CD4-positive, CD25-positive, alpha-beta regulatory T cell (primary cell): ENCODE measurements at places on chromosomes 16 and 17. TPM values are rescaled to one million over a fixed set of nuclear protein-coding genes. Genes with fewer than 3 reads are reported as not detected.

- peaks cover 18% of the 10 kb centered on the region for H3K4me1 ChIP-seq
- no peaks in the 10 kb centered on the region for H3K27me3 ChIP-seq
- peak overlapping the region; percentile 78 for H3K4me3 ChIP-seq
- peaks cover 14% of the 10 kb centered on the region for H3K36me3 ChIP-seq
- no peak for DNase-seq
Observed at GRCh38 chr16:15055141-15056053, 477 bp downstream of the NTAN1 start.

DNA sequence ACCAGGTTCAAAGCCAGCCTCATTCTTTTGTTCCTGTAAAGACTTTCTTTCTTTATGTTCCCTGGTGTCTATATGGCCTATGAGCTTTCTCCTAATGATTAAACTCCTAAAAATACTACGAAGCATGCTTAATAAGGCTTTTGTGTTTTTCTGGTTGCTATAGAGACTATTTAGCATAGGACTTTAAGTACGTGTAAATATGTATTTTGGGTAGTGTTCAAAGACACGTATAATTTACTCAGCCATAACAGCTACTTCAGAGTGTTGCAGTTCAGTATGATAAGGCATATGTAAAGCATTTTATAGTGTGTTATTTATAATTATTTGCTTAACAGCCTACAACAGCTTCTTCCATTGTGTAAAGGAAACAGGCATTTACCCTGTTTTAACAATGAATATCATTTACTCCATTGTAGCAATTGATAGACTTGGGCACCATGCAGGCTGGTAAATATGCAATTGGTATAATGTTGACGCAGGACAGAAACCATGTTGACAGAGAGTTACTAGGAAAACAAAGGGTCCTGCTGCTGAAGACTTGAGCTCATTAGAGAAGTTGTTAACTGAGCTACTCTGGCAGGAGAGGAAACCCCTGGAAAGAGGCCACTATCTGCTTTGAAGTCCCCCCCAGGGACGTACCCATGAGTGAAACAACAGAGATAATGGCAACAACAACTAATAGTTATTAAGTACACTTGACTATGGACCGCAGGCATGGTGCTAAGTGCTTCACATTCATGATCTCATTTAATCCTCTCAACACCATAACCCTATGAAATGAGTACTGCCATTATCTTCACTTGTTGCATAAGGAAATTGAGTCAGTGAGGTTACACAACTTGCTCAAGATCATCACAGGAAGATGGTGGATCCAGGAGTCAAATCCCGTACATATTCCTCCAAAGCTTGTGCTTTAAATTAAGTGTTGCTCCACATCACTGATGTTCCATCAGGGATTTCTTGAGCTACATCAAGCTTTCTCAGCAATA is 342.2 kb upstream of the DYNLRB2 start:
- H3K27me3 ChIP-seq: no peaks in the 10 kb centered on the region
- H3K27ac ChIP-seq: no peak overlapping the region
- H3K4me3 ChIP-seq: no peak overlapping the region
- H3K36me3 ChIP-seq: no peaks in the 10 kb centered on the region
- DNase-seq: no peak

GRCh38 chr17:57911834-57912673 is 43.2 kb downstream of the CUEDC1 start:
- no peak for DNase-seq
- no peaks in the 10 kb centered on the region for H3K27me3 ChIP-seq
- H3K36me3 ChIP-seq: no peaks in the 10 kb centered on the region
- H3K4me3 ChIP-seq: no peak overlapping the region

DNA sequence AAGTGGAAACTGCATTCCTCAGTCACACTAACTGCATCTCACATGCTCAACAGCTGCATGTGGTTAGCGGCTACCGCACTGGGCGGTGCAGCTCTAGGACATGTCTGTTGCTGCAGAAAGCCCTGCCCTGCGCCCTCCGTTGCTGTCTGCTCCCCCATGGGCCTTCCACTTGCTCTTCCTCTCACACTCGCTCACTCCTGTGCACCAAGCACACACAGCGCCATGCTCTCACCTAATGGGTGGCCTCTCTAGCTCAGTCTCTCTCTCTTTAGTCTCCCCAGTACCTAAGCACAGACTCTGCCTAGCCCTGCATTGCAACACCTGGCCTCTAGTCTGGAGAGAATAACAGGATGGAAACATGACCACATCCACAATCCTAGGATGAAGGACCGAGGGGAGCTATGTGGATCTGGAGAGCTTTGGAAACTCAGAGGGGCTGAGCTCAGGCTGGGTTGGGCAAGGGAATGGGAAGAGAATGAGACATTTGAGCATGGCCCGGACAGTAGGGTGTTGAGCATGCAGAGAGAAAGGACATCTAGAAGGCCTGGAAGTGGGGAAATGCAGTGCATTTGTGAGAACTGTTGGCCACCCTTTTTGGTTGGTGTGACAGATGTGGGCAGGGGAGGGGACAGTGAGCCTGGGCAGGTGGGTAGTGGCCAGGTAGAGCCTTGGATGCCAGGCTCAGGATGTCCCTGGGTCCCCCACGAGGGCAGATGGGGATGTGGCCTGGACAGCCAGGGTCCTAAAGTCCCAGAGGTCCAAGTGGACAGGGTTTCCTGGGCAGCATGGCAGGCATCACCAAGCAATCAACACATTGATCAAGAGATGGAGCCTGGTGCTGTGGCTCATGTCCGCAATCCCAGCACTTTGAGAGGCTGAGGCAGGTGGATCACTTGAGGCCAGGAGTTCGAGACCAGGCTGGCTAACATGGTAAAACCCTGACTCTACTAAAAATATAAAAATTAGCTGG is 16.1 kb downstream of the SGCA start:
- DNase-seq: no peak
- no peaks in the 10 kb centered on the region for H3K4me1 ChIP-seq
- no peak overlapping the region for H3K27ac ChIP-seq
- H3K27me3 ChIP-seq: no peaks in the 10 kb centered on the region

GRCh38 chr17:55172612-55173011 is 92.1 kb upstream of the HLF start:
- no peak overlapping the region for H3K27ac ChIP-seq
- H3K27me3 ChIP-seq: no peaks in the 10 kb centered on the region
- H3K36me3 ChIP-seq: no peaks in the 10 kb centered on the region
- no peak for DNase-seq

DNA sequence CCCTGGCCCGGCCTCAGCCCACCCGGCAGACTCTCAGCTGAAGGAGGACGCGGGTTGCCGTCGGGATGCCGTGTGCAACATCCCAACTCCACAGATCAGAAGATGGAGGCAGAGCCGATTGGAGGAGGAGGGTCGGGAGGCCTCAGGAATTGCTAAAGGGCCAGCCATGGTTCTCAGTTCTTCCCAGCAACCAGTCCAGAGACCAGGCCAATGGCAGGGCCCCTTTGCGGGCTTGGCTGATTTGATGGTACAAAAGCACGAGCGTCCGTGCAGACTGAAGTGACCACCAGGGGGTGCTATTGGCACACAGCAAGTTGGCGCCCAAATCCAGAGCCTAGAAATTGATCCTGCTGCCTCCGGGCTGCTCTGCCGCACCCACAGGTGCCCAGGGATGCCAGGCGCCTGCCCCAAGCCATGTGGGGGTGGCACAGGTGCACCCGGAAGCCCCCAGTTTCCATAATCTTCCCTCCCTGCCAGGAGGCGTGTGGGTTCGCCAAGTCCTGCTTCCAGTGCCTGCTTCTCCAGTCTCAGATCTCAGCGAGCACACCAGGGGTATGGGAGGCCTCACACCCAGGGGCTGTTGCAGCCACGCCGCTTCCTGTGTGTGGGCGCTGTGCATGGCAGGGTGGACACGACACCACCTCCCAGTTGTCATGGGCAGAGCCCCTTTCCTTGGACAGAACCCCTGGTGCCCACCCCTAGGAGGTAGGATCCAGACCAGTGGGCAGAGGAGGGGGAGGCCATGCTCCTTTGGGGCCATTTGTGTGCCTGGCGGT is 7.1 kb upstream of the TEX19 start:
- H3K4me3 ChIP-seq: no peak overlapping the region
- H3K36me3 ChIP-seq: no peaks in the 10 kb centered on the region

DNA sequence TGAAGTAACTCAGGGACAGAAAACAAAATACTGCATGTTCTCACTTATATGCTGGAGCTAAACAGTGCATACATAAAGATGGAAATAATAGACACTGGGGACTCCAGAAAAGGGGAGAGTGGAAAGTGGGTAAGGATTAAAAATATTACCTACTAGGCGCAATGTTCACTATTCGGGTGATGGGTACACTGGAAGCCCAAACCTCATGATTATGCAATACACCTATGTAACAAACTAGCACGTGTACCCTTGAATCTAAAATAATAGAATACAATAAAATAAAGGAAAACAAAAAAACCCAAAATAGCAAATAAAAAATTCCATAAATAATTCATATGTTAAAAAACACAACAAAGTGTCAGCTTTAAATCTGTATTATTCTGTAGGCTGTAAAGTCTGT is 56.9 kb downstream of the MAP2K6 start:
- no peak overlapping the region for H3K4me3 ChIP-seq
- H3K27me3 ChIP-seq: no peaks in the 10 kb centered on the region
- no peaks in the 10 kb centered on the region for H3K36me3 ChIP-seq
- H3K27ac ChIP-seq: no peak overlapping the region
- H3K4me1 ChIP-seq: no peaks in the 10 kb centered on the region
- no peak for DNase-seq

Gene TNFRSF13B
- 3.1 TPM for total RNA-seq

Gene PARD6A
- total RNA-seq: 6.2 TPM

GRCh38 chr16:57529391-57530103 is 6.8 kb downstream of the CCDC102A start:
- DNase-seq: no peak
- peak overlapping the region; percentile 79 for H3K27ac ChIP-seq
- H3K27me3 ChIP-seq: no peaks in the 10 kb centered on the region
- peaks cover 46% of the 10 kb centered on the region for H3K4me1 ChIP-seq

- H3K4me3 ChIP-seq: no peak overlapping the region
- no peak for DNase-seq
- H3K4me1 ChIP-seq: peaks cover 19% of the 10 kb centered on the region
- no peaks in the 10 kb centered on the region for H3K36me3 ChIP-seq
- H3K27ac ChIP-seq: no peak overlapping the region
- peaks cover 8% of the 10 kb centered on the region for H3K27me3 ChIP-seq
Observed at GRCh38 chr17:42421507-42422338, 1.3 kb downstream of the CAVIN1 start.
